ENCODE measurements at places on chromosomes 11 and 22. TPM values are rescaled to one million over a fixed set of nuclear protein-coding genes. Genes with fewer than 3 reads are reported as not detected.

Gene CCDC89
- total RNA-seq, result 2.5 TPM

DNA sequence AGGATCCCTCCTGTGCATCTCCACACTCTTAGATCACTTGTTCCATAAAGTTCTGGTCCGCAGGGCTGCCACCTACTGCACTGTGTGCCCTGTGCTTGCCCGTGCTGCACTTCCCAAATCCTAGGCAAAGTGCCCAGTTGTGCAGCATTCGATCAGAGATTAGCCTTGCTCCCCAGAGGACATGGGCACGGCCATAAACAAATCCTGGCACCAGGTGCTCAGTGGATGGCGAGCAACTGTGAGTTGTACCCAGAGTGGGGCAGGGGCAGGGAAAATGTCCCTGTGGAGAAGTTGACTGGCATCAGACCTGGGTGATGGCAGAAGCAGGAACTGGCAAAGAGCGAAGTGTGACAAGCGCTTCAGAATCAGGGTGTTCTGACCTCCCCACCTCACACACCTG, 4.7 kb downstream of the FADS2 start:
- no peak for DNase-seq

DNA sequence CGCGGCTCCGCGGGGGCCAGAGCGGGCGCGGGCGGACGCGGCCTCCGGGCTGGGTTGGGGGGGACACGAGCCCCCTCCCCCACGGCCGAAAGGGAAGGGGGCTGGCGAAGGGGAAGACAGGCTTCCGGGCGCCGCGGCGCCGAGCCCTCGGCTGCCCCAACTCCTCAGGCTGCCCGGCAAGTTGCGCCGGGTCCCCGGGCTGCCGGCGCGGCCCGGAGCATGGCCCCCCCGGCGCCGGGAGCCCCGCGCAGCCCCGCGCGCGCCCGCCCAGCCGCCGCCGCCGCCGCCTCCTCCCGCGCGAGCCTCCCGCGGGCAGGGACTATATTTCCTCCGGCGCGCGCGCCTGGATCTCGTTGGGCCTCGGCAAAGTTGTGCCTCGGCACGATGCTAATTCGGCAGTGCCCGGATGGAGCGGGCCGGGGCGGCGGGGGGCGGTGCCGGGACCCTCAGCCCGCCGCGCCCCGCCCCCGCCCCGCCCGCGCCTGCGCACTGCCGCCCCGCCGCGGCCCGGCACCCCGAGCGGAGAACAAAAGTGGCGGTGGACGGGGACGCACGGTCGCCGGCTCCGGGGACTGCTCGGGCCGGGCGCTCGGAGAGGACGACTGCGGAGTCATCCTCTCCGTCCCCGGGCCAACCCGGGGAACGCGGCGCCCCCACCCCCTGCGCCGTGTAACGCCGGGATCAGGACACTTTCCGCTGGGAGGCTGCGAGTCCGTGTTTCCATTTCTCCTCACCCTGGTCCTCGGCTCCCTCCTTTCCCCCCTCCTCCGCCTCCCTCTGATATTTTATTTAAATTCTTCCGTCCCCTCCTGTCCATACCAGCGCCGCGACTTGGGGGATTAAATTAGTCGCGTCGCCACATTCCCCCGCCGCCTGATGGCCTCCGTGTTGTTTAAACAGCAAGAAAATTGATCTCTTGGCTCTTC, at the start of gene PHF21B:
TSS of gene PHF21B (minus strand) at position 400 of the 926 bp plus-strand sequence. CDS start 456 bp downstream, outside the sequence.
- DNase-seq, result peak; percentile 42

GRCh38 chr11:124920870-124921609, 2.0 kb downstream of the HEPN1 start:
- peak; percentile 72 for DNase-seq

Gene MAJIN
- total RNA-seq, result not detected

- no peak for DNase-seq
These were observed 36.4 kb upstream of the TH start for GRCh38 chr11:2207773-2208621.

- no peak for DNase-seq
These were observed 22.6 kb downstream of the MRGPRD start for GRCh38 chr11:68958211-68958610.

Gene LINC01488
- not detected for total RNA-seq

DNA sequence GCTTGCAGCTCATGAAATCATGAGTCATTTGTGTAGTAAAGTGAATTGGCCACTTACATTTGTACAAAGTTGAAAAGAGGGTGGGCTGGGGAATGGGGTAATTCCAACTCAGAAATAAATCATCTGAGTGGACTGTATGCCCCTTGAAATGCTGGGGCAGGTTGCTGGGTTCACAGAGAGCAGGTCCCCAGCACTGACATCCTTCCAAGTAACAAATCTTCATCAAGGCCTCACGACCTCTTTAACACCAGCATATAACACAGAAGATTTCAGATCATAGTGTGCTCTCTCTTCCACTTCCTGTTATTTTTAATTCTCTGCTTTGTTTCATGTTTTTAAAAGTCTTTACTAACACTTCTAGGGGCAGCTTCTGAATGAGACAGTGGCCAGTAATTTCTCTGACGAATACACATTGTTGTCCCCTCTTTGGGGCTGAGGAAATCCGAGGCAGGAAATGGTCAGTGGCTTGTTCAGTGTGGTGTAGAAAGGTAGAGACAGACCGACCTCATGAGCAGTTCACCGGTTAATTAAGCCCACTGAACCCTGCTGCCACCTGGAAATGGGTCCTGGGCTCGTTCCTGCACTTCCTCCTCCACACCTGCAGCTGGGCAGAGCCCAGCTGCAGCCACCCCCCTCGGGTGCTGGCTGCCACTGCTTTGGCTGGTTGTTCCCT, 127.7 kb downstream of the MAML2 start:
- DNase-seq, result no peak

- DNase-seq, result peak; percentile 68
These were observed 184.9 kb downstream of the SBF2 start for GRCh38 chr11:10108915-10109680.

Data from left lung (tissue), 14 donors.